CD8-positive, alpha-beta memory T cell (primary cell): ENCODE measurements at places on chromosomes 12 and 14. TPM values are rescaled to one million over a fixed set of nuclear protein-coding genes. Genes with fewer than 3 reads are reported as not detected.

- peaks cover 14% of the 10 kb centered on the region for H3K36me3 ChIP-seq
- no peak for DNase-seq
- H3K4me1 ChIP-seq: peaks cover 14% of the 10 kb centered on the region
- peak overlapping the region; percentile 71 for H3K4me3 ChIP-seq
Observed at GRCh38 chr12:103956509-103957027, 9.1 kb upstream of the TDG start.

- no peaks in the 10 kb centered on the region for H3K36me3 ChIP-seq
- no peaks in the 10 kb centered on the region for H3K27me3 ChIP-seq
- H3K4me3 ChIP-seq: no peak overlapping the region
- H3K27ac ChIP-seq: no peak overlapping the region
Observed at GRCh38 chr12:45801625-45802024, 72.1 kb downstream of the ARID2 start.

The GPX2 gene
- total RNA-seq: not detected

The NFE2 gene
- not detected for total RNA-seq

DNA sequence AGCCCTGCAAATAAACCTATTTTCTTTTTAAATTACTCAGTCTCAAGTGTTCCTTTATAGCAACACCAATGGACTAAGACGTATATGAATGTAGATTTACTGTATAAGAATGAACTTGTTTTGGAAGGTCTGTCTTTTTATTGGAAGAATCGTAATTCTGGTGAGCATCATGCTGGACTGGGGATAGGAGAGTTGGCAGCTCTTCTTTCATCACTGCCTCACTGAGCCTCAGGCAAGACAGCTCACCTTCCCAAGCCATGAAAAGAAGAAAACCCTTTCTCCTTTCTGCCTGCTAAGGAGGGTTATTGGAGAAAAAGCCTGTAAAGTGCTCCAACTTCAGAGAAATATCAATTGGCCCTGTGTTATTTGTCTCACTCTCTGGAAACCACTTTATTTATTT, 9.1 kb upstream of the RNF34 start:
- no peaks in the 10 kb centered on the region for H3K27me3 ChIP-seq
- no peak overlapping the region for H3K4me3 ChIP-seq
- no peak overlapping the region for H3K27ac ChIP-seq
- DNase-seq: no peak
- H3K4me1 ChIP-seq: no peaks in the 10 kb centered on the region

The TMPRSS12 gene
- not detected for total RNA-seq

The YAF2 gene
- total RNA-seq: 37.8 TPM

DNA sequence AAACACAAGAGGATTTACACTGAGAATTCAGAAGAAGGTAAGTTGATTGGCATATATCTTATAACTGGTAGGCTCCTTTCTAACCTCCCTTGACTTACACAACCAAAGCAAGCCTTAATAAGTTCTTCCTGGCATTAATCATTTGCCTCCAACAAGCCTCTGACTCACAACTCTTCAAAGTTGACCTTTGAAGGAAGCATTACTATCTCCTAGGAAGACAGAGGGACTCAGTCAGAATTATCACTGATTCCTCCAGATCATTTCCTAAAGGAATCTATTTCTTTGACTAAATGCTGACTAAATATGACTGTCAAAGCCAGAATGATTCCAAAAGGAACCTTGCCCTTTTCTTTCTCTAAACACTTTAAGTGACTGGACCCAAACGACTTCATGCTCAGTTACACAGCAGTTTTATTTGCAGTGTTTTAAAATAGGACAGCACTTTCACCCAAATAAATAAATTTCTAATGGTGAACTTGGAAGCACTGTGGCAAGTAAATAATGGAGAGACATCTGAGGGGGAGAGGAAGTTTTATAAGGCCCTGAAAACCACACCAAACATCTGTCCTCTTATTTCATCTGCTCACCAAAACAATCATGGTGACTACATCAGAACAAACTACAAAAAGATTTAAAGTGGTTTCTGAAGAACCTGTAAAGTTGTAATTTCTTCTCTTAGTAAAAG, 128.2 kb downstream of the KLHL28 start:
- no peak for DNase-seq
- H3K36me3 ChIP-seq: no peaks in the 10 kb centered on the region
- no peaks in the 10 kb centered on the region for H3K4me1 ChIP-seq
- H3K27me3 ChIP-seq: no peaks in the 10 kb centered on the region
- no peak overlapping the region for H3K4me3 ChIP-seq
- H3K27ac ChIP-seq: no peak overlapping the region

- no peaks in the 10 kb centered on the region for H3K27me3 ChIP-seq
- H3K4me3 ChIP-seq: no peak overlapping the region
- no peaks in the 10 kb centered on the region for H3K36me3 ChIP-seq
- no peak overlapping the region for H3K27ac ChIP-seq
- no peak for DNase-seq
Observed at GRCh38 chr12:128178966-128179365, 88.0 kb upstream of the TMEM132C start.

GRCh38 chr12:4609071-4609470, 39.8 kb downstream of the AKAP3 start:
- DNase-seq: no peak
- no peak overlapping the region for H3K27ac ChIP-seq
- peaks cover 6% of the 10 kb centered on the region for H3K36me3 ChIP-seq
- H3K4me1 ChIP-seq: peaks cover 9% of the 10 kb centered on the region
- H3K27me3 ChIP-seq: no peaks in the 10 kb centered on the region

The PLD4 gene
- 0.04 TPM for total RNA-seq

The OVCH1 gene
- total RNA-seq: not detected

The TPH2 gene
- total RNA-seq: not detected

The RFLNA gene
- total RNA-seq: not detected

GRCh38 chr14:66939409-66939808, 249.8 kb upstream of the GARIN2 start:
- H3K36me3 ChIP-seq: no peaks in the 10 kb centered on the region
- no peaks in the 10 kb centered on the region for H3K27me3 ChIP-seq
- H3K27ac ChIP-seq: no peak overlapping the region
